NCI-H2029 treated with DMSO at 0.1 percent for 48 hours (cell line): ENCODE measurements at places on chromosomes 1 and 21.

- DNase-seq = no peak
Observed at GRCh38 chr1:150093805-150094204, 26.2 kb downstream of the VPS45 start.

- DNase-seq = no peak
Observed at GRCh38 chr1:66523562-66523961, 10.4 kb upstream of the SGIP1 start.

GRCh38 chr1:25793585-25794170, 6.3 kb upstream of the SELENON start:
- no peak for DNase-seq

- peak; percentile 86 for DNase-seq
Observed at GRCh38 chr1:86757272-86757984, 53.1 kb downstream of the SH3GLB1 start.

- no peak for DNase-seq
Observed at GRCh38 chr1:228897901-228898300, 162.6 kb downstream of the RHOU start.

DNA sequence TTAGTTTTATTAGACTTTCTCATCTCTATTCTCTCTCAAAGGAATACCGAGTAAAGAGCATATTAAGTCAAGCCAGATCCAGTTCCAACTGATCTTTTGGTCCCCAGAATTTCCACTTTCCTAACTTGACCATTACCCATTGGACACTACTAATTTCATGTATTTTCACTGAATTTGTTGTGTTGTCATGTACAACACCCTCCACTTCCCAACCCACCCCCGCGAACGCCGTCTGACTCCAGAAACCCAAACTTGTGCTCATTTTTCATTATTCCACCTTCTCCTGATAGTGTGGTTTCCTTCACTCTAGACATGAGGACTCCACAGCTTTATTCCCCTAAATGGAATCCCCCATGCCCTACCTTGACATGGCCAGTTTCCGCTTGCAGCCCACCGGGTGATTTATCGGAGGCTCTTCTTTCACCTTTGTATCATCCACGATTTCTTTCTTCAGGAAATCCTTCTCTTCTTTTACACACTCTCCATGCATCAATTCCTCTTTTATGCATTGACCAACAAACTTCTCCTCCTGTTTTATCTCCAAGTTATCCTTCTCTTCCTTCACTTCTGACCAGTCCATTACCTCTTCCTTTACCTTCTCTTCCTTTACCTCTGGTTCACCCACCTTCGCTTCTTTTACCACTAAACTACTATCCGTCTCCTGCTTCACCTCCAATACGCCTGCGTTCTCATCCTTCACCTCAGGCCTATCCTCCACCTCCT, 805 bp downstream of the ZNHIT6 start:
- no peak for DNase-seq

GRCh38 chr1:165344736-165345135, 11.8 kb downstream of the LMX1A start:
- DNase-seq = no peak

DNA sequence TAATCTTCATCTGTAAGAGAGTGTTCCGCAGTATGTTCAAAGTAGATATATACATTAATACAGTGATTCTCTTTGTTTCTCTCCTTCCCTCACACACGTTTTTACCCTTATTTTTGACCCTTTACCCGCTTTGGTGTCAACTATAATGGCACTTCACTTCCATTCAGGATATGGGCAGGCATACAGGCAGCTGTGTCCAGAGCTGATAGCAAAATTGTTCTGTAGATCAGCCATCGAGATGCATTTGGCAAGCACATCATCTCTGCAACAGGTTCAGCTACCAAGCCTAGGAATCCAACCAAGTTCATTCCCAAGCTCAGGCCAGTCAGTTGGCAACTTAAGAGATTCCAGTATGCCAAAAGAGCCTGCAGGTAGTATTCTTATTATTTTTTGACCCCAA, 74.8 kb downstream of the FNBP1L start:
- DNase-seq = no peak

DNA sequence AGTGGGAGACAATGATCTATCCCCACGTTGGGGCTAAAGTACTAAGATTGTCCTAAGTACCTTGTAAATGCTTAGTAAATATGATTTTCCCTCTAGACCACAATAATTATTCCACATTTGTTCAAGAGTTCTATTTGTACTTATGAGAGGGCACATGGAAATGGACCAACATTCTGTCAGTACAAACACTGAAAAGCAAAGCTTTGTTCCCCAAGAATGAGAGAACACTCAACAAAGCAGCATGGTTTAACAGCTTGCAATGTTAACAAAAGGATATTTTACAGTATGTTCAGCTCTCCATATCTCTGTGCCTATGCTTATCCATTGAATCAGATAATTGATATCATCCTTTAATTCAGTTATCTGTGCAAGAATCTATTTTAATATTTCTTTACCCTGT, 35.4 kb downstream of the RBM11 start:
- DNase-seq = no peak

DNA sequence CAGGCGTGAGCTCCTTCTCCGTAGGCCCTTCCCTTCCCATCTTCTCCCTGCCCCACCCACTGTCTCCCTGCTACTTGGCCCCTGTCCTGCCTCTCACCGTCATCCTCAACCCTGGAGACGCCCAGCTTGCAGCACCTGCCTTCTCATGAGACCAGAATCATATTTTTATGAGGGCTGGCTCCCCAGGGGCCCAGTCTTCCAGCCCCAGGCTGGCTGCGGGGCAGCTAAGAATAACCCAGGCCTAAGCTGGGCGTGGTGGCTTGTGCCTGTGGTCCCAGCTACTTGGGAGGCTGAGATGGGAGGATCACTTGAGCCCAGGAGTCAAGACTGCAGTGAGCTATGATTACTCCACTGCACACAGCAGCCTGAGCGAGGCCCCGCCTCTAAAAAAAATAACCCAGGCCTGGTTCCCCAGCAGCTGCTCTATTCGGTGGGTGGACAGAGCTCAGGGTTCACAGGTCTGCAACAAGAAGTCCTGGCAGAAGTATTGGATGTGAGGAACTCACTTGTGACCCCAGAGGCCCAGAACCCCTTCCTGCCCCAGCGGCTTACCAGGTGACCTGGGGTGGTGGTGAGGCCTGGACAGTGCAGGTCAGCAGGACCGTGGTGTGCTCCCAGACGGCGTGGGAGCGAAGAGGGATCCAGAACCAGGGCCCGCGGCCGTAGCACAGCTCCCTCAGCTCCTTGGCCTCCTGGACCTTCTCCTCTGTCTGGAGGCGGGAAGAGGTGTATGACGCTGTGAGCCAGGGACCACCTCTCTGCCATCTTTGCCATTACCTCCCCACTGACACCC, 6.4 kb downstream of the MYOM3 start:
- no peak for DNase-seq

DNA sequence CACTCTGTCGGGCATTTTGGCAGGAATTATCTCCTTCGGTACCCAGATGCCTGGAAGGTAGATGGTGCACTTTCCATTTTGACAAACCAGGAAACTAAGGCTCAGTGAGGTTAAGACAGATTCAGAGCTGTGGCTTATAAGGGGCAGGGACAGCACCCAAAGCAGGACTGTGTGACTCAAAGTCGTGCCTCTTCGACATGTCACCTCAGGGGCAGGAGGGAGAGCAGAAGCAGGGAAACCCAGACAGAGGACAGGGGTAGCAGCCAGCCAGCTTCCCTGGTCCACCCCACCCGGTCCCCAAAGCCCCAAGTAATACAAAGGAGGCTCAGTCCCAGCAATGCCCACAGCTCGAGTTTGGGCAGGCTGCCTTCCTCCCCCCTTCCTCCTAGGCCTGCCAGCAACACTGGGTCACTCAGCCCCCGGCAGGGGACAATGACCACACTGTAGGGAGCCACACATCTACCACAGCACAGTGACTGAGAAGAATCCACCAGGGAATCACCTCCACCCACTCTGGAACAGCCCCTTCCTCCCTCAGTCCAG, 2.5 kb downstream of the RHOC start:
- no peak for DNase-seq

GRCh38 chr1:32892368-32893197, 6.3 kb downstream of the HPCA start:
- no peak for DNase-seq

DNA sequence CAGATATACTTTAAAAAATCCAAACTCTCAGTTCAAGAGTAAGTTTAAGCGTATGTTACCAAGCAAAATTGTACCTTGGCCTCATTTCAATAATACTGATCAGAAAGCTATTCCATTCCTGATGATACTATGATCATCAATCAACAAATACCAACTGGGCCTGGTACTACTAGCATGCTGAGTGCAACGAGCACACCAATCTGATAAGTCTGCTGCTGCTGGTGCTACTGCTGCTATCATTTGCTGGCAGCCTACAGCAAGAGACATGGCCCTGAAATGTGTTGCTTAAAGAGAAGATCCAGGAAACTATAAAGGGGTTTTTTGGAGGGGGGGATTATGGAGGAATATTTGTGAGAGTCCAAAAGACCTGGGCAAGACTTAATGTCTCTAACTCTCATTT, 39.7 kb downstream of the NME7 start:
- no peak for DNase-seq

GRCh38 chr21:14273736-14274538, 58.0 kb downstream of the RBM11 start:
- peak; percentile 8 for DNase-seq

- DNase-seq = no peak
Observed at GRCh38 chr1:161031874-161032273, 6.9 kb downstream of the TSTD1 start.

DNA sequence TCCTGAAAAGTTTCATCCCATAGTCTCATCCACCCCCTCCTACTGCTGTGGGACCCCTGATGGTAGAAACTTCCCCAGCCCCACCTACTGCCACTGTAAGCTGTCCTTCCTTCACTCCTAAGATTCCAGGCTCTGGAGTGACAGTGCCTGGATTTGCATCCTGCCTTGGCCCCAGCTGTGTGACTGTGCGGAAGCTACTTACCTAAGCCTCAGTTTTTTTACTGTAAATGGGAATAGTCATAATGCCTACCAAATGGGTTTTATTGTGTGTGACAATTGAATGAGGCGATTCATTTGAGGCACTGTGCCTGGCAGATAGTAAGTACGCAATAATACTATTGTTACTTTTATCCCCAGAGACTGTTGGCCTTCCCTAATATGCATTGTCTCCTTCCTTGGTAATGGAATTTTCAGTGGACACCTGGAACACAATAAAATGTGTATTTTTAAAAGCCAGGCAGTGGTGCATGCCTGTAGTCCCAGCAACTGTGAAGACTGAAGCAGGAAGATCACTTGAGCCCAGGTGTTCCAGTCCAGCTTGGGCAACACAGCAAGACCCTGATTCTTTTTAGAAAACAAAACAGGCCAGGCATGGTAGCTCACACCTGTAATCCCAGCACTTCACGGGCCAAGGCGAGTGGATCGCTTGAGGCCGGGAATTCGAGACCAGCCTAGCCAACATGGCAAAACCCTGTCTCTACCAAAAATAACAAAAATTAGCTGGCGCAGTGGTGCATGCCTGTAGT, 55.0 kb upstream of the ZNF326 start:
- no peak for DNase-seq

DNA sequence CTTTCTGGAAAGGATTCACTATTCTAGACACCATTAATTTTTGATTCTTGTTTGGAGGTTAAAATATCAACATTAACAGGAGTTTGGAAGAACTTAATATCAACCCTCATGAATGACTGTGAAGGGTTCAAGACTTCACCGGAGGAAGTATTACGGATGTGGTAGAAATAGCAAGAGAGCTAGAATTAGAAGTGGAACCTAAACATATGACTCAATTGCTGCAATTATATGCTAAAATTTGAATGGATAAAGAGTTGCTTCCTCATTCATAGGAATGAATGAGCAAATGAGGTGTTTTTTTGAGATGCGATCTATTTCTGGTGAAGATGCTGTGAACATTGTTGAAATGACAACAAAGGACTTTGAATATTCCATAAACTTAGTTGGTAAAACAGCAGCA, 77.9 kb upstream of the TNFSF4 start:
- DNase-seq = no peak

GRCh38 chr1:10122926-10123325, 87.4 kb upstream of the KIF1B start:
- no peak for DNase-seq

DNA sequence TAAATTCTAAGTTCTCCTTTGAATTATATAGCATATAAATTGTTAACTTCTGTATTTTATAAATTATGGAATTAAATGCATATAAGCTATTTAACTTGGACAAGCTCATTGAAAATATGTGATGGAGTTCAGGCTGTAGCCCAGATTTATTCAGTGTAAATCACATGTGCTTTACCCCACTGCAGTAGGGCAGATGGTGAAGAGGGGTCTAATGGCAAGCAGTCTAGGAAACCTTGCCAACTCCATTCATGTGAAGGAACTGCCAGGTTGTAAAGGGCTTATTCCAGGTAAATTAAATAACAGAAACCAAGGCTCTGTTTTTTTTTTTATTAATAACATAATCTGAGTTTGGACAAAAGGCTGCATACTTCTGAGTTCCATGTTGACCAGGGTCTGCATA, 243.2 kb downstream of the NCAM2 start:
- DNase-seq = no peak

DNA sequence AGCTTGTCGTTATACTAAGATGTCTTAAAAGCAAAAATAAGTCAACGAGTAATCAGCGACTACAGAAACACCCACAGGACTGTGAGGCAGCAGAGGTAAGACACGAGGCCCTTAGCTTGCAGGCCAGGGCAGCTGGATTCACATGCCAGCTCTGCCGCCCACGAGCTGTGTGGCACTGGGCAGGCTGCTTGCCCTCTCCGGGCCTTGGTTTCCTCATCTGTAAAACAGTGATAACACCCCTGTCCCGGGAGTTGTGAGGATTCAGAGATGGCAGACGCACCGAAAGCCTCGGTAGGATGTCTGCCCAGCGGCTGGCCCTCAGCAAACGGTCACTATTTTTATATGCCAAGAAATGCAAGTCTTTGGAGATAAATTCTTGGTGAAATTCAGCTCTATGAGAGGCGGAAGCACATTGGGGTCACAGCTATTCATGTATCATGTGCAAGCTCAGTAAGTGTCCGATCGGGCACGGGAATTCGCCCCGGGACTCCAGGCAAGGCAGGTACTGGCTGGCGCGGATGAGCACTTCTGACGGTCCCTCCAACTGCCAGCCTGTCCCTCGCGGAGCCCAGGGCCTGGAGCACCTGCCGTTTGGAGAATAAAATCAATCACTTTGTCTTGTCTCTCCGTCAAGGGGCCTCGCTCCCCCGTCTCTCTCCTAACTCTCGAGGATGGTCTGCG, 1.1 kb downstream of the C2CD2 start:
- DNase-seq = no peak

- DNase-seq = no peak
Observed at GRCh38 chr1:98005326-98006010, 84.6 kb upstream of the DPYD start.

- DNase-seq = no peak
Observed at GRCh38 chr1:21258331-21259134, 31.7 kb downstream of the ECE1 start.

DNA sequence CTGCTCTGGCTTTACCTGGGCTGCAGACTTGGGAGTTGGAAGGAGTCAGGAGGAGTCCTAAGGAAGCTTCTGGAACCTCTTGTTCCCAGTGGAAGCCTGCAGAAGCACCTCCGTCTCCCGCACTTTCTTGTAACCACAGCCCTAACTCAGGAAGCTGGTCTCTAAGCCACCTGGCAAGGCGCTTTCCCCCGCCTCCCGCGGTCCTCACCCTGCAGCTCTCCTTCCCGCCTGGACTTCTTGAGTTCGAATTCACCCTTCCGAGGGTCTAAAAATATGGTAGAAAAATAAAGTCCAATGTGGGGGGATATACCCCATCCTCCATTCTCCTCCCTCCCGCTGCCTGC, 15.1 kb downstream of the PAX7 start:
- DNase-seq = no peak
